Stimulated activated CD4-positive, alpha-beta T cell treated with anti-CD3 and anti-CD28 coated beads, Interleukin-1b, Interleukin-23, amount 100 ng/mL, for 1 hour (primary cell): ENCODE measurements at places on chromosomes 16 and 17.

DNA sequence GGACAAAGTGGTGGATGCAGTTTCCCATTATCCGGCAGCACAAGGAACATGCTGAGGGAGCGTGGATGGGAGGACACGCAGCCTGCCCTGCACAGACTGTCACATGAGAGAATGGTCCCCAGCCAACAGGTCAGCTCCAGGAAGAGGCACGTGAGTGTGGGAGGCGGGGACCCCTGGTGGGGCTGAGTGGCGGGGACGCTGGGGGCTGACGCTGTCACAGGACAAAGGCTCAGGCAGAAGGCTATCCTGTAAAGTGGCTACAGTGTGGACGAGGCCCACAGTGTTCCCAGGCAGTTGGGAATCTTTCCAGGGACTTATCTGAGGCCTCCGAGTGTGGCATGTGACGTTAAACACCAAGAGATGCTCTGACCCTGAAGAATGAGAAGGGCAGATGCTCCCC, 30.4 kb downstream of the MBTPS1 start:
- DNase-seq: no peak

DNA sequence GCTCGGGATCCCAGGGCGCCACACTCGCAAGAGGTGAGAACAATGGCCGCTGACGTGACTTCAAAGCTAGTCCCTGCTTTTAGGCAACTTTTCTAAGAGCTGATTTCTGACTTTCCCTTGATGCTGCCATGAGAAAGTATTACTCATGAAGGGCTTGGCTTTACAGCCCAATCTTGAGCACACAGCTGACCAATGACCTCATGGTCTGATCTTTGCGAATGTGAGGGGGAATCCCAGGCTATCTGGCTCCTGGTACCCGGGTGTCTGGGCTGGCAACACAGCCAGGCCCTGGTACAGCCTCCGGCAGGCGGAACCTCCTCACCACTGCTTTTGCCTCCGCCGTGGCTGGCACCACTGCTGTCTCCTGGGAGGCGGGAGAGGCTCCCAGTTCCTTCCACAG, 17.5 kb downstream of the NDUFAF8 start:
- DNase-seq: no peak

DNA sequence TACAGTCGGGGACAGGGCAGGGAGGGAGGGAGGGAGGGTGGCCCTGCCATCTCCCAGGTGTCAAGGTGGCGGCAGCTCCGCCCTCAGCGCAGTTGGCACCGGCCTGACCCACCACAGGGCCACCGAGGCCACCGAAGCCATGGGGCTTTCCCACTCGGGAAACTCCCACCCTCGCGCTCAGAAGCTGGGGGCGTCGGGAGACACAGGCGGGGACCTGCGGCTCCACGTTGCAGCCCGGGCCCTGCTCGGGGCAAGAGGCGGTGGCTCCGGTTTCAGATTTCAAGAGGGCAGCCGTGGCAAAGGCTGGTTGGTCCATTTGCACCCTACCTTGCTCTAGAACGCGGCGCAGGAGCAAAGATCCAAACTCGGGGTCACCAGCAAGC, 544 bp downstream of the CYB561 start:
- DNase-seq: peak; percentile 39

GRCh38 chr16:79988089-79988488, 387.6 kb upstream of the MAF start:
- DNase-seq: no peak

GRCh38 chr17:74270333-74270732, 3.7 kb upstream of the DNAI2 start:
- DNase-seq: no peak

DNA sequence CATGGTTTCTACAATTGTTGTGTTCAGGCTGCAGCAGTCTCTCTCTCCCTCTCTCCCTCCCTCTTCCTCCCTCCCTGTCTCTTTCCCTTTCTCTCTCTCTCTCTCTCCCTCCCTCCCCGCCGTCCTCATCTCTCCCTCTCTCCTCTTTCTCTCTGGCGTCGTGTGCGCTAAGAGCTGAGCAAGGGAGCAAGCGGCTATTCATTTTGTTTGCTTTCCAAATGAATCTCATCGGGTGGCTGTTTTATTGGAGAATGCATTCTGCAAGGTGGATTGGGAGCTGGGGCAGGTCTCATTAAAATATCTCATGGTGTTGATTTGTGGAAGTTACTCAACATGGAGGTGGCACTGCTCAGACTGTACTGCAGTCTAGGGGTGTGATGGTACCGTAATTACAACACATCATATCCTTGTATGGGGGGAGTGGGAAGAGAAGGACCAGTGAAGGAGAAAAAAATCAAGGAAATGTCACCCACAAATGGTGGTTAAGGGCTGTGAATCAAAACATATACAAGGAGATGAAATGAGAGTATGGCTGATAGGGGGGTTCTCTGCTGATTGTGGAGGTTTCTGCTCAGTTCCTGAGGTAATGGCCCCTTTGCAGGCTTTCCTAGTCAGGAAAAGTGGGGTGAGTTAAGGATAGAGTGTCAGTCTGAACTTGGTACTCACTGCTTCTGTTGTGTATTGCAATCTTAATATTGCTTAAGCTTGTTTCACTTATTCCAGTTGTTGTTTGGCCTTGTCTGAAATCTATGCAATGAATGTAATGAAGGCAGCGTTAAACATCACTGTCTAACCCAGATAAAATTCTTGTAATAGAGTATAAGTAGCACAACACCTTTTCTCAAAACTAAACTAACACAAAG, 2.7 kb downstream of the MSL1 start:
- DNase-seq: no peak

- DNase-seq: no peak
Observed at GRCh38 chr17:40295488-40296436, 8.1 kb downstream of the CDC6 start.

DNA sequence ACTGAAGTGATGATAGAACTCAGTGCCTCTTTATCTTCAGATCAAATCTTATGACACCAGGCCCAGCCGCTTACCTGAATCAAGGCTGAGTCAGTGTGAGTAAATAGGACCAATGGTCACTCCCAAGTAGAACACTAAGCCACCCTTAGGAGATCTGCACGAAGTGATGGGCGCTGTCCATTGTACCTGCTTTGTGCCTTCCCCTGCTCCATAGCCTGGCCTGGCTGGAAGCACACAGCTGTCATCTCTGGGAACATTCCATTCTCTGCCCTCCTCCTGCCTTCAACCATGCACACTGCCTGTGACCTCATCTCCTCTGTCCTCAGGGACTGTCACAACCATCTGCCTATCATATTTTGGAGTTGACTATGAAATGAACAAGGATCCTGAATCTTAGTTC, 279.5 kb upstream of the ASIC2 start:
- DNase-seq: no peak
